MG63 (cell line): ENCODE measurements at places on chromosomes 3 and 15. TPM values are rescaled to one million over a fixed set of nuclear protein-coding genes. Genes with fewer than 3 reads are reported as not detected.

The SLC9C1 gene
- total RNA-seq: not detected in 2 replicates

The ABCF3 gene
- total RNA-seq: 65.3 and 79.4 TPM in 2 replicates

The IQCF5 gene
- total RNA-seq: not detected in 2 replicates

The TLR9 gene
- total RNA-seq: not detected in 2 replicates

The SEMA3G gene
- total RNA-seq: not detected in 2 replicates

The ARNT2 gene
- 7.2 and 7.4 TPM in 2 replicates for total RNA-seq

The OR5K2 gene
- not detected in 2 replicates for total RNA-seq

The PRSS50 gene
- total RNA-seq: not detected in 2 replicates

The RHOV gene
- total RNA-seq: 0.49 TPM in 1 of 2 replicates, not detected in the other

The CFAP20DC gene
- 1.3 and 5.8 TPM in 2 replicates for total RNA-seq
